Stimulated activated CD4-positive, alpha-beta T cell treated with anti-CD3 and anti-CD28 coated beads, TNF-alpha, amount 100 ng/mL, for 48 hours (primary cell): ENCODE measurements at places on chromosomes 6 and 20.

GRCh38 chr6:11950109-11950508 lies 62.0 kb upstream of the HIVEP1 start:
- DNase-seq, result no peak

GRCh38 chr6:296151-297122 lies 4.2 kb downstream of the DUSP22 start:
- no peak for DNase-seq

DNA sequence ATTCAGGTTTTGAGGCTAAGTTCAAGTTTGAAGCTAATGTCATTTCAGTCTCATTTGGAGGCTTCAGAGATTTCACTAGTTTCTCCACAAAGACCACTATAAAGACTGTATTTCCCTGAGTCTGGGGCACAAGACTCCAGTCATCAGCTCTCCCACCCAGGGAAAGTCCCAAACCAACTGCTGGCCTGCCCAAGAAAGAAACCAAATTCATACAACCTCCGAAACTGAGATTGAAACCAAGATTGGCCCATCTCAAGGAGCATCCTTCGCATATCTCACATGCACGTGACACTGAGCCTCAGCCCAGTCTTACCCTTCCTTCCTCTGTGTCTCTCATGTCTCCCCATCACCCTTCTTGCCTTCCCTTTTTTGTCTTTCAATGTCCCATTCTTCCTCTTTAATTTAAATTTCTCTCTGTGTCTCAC lies 3.5 kb upstream of the LTA start:
- DNase-seq, result no peak

DNA sequence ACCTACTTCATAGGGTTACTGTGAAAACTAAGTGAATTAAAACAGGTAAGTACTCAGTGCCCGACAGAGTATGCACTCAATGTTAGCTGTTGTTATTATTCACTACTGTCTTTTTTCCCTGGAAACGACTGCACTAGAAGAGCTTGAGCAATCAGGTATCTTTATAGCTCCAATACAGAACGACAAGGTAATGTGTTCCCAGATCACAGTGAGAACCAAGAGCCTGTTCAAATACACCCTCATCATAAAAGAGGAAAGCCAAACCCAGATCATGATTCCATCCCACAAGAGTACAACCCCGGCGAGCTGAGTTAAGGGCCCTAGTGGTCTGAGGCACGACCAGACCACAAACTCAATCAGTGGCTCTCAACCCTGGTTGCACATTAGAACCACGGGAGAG lies 9.8 kb downstream of the MRPS18A start:
- DNase-seq, result no peak

DNA sequence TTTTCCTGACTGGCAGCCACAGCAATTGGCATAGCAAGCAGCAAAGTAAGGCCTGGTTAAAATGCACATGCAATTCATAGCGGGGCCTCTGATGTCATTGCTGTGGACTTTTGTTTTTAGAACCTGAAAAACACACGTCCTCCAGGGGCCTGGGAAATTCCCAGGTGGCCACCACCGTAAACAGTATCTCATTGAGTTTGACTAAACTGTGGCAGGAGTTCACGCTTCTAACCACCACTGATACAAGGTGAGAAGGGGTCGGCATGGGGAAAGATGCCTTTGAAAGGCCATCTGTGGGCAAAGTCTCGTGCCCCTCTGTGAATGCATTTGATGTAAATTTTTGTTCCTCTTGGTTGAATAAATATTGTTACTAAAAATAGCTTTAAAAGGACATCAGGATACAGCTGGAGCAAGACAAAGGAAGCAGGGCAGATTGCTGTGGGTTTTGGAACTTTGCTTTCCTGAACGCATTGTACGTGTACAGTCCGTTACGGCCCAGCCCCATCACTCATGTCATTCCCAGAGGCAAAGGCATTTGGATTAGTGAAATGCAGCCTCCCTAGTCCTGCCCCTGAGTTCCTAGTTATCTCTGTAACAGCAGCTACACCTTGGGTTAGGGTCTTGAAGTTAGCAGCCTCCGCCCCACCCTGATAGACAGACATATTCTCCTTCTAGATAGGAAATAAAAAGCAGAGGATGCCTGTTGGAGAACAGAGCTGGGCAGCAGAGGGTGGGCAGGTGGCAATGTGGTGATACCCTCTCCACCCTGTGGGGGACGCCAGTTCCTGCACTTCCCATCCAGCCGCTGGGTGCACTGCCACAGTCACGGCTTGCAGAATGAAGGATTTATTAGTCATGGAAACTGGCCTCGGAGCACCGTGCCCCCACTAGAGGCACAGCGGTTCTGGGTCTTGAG lies 80.3 kb downstream of the ZDHHC14 start:
- peak; percentile 32 for DNase-seq

- no peak for DNase-seq
Observed at GRCh38 chr6:3750317-3751076, 1.0 kb downstream of the PXDC1 start.
